NCI-H460 (cell line): ENCODE measurements at places on chromosomes 5 and 9.
A peak's percentile ranks its signal among the peaks of the same experiment; 100 is the strongest.

DNA sequence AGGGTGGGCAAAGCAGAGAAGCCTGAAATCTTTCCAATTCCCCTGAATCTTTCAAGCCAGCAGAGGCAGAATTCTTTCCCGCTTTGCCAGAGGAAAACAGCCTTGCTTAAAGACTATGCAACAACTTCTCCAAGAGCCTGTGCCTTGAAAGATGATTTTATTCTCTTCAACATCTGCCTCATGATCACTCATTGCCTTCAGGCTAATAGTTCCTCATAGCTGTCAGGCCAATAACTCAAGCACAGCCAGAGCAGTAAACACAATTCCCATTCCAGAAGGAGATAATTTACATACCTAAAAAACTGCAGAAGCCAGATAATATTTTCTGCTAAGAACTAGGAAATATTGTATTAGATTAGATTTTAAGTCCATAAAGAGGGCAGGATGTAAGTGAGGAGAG lies 92.3 kb upstream of the PUM3 start:
- no peak for DNase-seq

GRCh38 chr5:175800656-175801081 lies 70.7 kb upstream of the CPLX2 start:
- DNase-seq = peak; percentile 18

- no peak for DNase-seq
Measured at GRCh38 chr5:94745786-94746730, 127.6 kb downstream of the SLF1 start.

DNA sequence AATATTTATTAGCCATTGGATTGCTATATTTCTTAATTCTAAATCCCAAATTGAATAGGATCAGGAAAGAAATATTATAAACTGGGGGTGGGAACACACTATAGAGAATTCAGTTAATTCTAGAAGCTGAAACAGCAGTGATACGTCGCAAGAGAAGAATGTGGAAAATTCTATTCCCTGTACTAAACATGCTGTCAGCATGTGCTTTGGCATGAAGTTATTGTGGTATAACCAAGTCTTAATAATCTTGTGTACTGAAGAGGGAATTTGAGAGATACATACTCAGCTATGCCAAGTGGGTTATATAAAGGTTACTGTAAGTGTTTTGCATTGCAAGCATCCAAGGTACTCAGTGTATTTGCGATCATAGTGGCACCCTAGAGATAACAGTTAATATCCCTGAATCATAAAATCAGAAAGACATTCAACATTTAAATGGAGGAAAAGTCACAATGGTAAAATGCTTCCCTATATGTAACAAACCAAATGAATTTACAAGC lies 1492.9 kb upstream of the C9orf72 start:
- DNase-seq = no peak

DNA sequence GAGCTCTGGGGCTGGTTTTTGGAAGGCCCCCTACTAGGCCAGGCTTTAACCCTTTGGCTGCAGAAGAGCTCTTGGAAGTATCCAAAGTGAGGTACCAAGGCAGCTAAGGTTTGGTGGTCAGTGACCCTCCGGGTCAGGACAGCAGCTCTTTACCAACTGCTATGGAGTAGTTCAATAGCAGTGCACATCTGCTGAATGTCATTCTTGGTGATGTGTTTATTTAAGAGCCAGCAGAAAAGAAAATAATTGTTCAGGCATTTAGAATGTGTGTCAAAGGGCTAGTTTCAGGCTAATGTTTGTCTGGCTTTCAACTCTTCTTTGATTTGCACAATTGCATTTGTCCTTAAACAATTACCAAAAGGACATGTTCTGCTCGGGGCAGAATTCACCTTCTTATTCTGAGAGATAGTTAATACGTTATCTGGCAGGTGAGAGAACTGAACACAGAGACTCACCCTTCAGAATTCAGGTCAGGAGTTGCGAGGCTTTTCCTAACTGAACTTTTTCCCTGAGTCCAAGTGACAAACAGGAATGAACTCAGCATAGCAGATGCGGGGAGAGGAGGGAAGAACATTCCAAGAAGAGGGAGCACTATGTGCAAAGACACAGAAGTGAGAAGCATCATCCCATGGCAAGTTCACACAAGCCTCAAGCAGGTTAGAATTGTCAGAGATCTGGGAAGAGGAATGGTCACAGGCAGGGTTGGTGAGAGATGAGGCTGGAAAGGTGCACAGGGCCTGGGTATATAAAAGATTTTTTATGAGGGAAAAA lies 556.7 kb upstream of the TLE4 start:
- DNase-seq = no peak

GRCh38 chr5:124743602-124744169 lies 2.8 kb downstream of the ZNF608 start:
- DNase-seq = no peak

GRCh38 chr5:56849671-56850070 lies 34.3 kb downstream of the MAP3K1 start:
- DNase-seq = no peak
